Right lobe of liver (tissue), 6 donors: ENCODE measurements at places on chromosomes 3 and 15.

DNA sequence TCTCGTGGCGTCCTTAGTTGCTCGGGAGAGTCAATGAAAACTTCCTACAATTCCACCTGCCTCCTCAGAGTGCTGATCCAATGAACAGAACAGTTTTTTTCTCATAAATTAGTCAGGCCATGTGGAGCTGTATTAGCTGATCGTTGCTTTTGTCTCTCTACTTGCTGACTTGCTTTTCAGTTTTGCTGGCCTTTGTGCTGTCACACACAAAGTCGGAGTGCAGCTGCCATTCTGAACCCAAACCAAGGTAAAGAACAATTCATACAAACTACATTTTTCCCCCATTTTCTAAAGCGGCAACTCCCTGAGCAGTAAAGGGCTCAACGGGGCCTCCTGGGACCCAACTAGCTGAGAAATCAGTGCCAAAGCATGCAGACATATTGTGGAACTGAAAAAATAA lies 43.1 kb downstream of the MEIS2 start:
- DNase-seq, result no peak

DNA sequence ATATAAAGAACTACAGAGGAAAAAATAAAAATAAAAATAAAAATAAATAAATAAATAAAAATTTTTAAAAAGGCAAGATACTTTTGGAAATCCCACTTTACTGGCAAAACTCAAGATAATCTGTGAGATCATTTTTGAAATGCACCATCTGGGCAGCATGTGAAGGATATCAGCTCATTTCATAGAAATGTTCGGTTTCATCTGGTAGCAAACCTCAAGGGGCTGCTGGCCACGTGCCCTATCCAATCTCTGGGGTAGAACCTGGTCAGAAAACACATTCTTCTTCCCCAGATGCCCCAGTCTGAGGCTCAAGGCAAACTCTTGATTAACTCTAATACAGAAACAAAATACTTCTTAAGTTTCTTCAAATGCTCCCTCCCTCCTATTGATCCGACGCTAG lies 166.0 kb downstream of the FMN1 start:
- DNase-seq, result no peak

DNA sequence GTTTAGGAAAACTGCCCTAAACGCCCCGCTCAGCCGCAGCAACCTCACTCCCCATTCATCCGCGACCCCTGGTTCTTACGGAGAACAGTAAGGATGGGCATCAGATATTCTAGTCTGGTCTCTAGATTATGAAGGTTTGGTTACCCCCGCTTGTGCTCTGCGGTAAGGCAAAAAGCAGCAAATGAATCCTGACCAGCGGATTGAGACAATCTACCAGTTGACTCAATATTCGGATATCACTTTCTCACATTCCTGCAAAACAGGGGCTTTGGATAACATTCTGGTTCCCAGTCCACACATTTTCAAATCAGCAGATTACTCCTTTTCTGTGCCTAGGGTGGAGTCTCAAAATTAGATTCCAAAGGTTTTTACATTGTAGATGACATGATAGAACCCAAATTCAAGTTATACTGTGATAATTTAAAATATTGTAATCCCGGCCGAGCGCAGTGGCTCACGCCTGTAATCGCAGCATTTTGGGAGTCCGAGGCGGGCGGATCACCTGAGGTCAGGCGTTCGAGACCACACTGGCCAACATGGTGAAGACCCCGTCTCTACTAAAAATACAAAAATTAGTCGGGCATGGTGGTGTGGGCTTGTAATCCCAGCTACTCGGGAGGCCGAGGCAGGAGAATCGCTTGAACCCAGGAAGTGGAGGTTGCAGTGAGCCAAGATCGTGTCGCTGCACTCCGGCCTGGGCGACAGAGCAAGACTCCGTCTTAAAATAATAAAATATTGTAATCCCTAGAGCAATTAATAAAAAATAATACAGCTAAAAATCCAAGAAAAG lies 1.1 kb upstream of the CYFIP1 start:
- no peak for DNase-seq

DNA sequence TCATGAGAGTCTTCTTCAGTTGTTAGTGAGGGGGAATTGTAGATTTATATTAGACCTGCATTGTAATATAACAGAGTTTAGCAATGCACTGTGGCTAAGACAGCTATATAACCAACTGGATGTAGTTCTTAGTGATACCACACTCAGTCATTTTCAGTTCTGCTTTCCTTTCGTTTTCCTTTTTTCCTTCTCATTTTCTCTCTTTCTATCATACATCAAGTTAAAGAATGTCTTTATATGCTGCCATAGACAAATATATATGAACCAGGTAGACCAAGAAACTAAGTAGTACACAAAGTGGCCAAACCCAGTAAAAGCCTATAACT lies 43.7 kb upstream of the CD47 start:
- no peak for DNase-seq

DNA sequence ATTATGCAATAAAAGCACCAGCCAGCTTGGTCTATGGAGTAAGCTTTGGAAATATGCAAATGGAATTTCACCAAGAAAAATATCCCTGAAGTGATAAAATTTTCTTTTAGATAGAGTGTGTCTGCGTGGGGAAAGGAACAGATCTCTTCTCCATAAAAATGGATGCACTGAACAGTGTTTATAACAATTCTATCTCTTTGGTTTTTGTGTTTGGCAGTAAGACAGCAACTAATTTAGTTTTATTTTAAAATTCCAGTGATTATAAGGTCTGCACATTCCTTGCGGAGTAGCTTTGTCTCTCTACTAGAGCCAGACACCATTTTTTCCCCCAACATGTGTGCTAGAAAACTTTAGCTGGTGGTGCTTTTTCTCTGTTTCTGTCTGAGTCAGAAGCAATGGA lies 712.4 kb downstream of the GRM7 start:
- no peak for DNase-seq
